ENCODE measurements at places on chromosomes 12 and 14. TPM values are rescaled to one million over a fixed set of nuclear protein-coding genes. Genes with fewer than 3 reads are reported as not detected.

The NR1H4 gene
- 20.5 TPM for total RNA-seq

The MRPL42 gene
- 82.8 TPM for total RNA-seq

The FOXG1 gene
- total RNA-seq = not detected

The POTEG gene
- total RNA-seq = not detected

The PLCZ1 gene
- not detected for total RNA-seq

GRCh38 chr12:101884174-101884573 is 6.8 kb downstream of the DRAM1 start:
- no peak for DNase-seq
- H3K4me3 ChIP-seq = no peak overlapping the region
- no peaks in the 10 kb centered on the region for H3K4me1 ChIP-seq
- no peaks in the 10 kb centered on the region for H3K27me3 ChIP-seq
- no peak overlapping the region for H3K27ac ChIP-seq

DNA sequence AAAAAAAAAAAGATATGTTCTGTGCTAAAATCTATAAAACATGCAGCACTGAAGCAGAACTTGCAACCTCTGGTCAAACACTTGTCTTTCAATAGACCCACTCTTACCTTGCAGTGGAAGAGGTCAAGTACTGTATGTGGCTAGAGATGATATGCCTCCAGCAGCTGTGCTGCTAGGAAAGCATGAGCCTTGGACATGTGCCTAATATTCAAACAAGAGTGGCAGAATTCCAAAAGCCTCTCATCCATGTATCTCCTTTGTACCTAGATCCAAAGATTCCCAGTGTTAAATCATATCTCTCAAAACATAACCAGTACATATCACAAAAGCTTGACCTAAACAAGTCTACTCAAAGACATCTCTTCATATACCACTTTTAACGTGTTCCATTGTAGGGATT is 105.0 kb upstream of the CPNE8 start:
- DNase-seq = no peak
- no peaks in the 10 kb centered on the region for H3K36me3 ChIP-seq
- H3K27ac ChIP-seq = no peak overlapping the region
- no peaks in the 10 kb centered on the region for H3K27me3 ChIP-seq
- no peaks in the 10 kb centered on the region for H3K4me1 ChIP-seq

- DNase-seq = no peak
- no peaks in the 10 kb centered on the region for H3K4me1 ChIP-seq
- H3K36me3 ChIP-seq = no peaks in the 10 kb centered on the region
- no peak overlapping the region for H3K27ac ChIP-seq
Measured at GRCh38 chr12:124157406-124157805, 137.5 kb upstream of the RFLNA start.

DNA sequence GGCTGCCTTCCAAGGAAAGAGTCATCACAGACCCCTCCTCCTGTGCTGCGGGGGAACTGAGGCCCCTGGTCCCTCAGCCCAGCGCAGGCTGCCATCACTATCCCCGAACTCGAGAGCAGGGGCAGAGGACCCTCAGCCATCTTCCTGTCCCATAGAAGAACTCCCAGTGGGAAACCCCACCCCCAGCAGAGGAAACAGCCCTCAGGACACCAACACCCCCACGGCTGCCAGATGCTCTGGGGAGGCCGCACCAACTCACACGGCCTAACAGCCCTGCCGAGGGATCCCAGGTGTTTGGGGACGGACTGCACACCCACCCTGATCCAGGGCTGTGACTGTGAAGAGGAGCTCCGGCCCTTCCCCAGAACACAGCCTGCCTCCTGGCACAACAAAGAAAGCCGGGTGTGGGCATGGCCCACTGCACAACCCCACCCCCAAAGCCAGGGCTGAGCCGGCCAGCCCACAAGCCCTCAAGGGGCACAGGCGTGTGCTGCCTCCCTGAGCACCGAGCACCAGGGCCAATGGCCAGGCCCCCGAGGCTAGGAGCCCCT is 16.3 kb upstream of the C14orf180 start:
- H3K27me3 ChIP-seq = no peaks in the 10 kb centered on the region
- no peaks in the 10 kb centered on the region for H3K36me3 ChIP-seq
- no peaks in the 10 kb centered on the region for H3K4me1 ChIP-seq
- H3K4me3 ChIP-seq = no peak overlapping the region
- no peak overlapping the region for H3K27ac ChIP-seq
- no peak for DNase-seq

DNA sequence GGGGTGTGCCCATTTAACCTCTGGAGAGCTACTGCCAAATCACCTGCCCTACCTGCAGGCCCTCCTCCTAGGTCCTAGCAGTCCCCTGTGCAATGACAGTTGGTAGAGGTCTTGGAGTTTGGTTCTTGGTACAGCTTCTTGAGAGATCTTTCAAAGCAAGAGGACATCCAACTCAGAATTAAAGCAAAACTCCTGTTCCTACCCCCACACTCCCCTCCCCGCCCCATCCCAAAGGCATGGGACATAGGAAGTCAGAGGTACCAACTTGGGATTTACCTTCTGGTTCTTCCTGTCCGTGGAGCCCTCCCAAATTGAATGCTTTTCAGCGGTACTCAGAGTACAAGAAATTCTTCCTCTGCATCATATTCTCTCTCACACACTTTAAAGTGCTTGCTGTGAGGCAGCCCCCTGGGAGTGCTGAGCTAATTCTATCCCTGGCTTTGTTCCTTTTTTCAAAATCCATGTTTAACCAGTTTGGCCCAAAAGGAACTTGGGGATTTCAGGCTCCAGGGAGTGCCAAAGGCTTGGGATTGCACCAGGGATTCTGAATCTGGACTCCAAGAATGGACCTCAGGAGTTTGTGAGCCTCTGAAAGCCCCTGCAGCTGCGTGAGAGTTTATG is 40.8 kb downstream of the GALNT16 start:
- no peak overlapping the region for H3K27ac ChIP-seq
- no peaks in the 10 kb centered on the region for H3K36me3 ChIP-seq
- no peaks in the 10 kb centered on the region for H3K4me1 ChIP-seq
- DNase-seq = no peak
- no peaks in the 10 kb centered on the region for H3K27me3 ChIP-seq

DNA sequence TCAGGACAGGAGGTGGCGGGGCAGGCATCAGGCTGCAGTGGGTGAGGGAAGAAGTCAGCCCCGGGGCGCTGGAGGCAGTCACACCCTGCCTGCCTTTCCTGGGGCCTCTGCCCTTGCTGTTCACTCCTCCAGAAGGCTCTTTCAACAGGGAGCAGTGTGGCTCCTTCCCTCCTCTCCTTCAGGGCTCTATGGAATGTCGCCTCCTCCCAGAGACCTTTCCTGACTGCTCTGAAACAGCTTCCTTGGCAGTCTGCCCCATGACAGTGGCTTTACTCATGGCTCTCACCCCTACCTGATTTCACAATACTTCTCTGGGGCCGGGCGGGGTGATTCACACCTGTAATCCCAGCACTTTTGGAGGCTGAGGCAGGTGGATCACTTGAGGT is 7.1 kb downstream of the RHOF start:
- no peaks in the 10 kb centered on the region for H3K36me3 ChIP-seq
- H3K4me1 ChIP-seq = peaks cover 6% of the 10 kb centered on the region
- H3K27ac ChIP-seq = peak overlapping the region; percentile 67
- H3K27me3 ChIP-seq = no peaks in the 10 kb centered on the region
- no peak overlapping the region for H3K4me3 ChIP-seq
- DNase-seq = peak; percentile 90

- no peaks in the 10 kb centered on the region for H3K4me1 ChIP-seq
- H3K27ac ChIP-seq = no peak overlapping the region
- H3K27me3 ChIP-seq = no peaks in the 10 kb centered on the region
- no peak for DNase-seq
Measured at GRCh38 chr12:69570000-69570516, 15.2 kb upstream of the CCT2 start.

GRCh38 chr14:100867631-100868315 is 35.7 kb downstream of the RTL1 start:
- no peak overlapping the region for H3K4me3 ChIP-seq
- no peaks in the 10 kb centered on the region for H3K36me3 ChIP-seq

GRCh38 chr12:81896771-81897170 is 137.6 kb upstream of the PPFIA2 start:
- H3K4me1 ChIP-seq = no peaks in the 10 kb centered on the region
- no peaks in the 10 kb centered on the region for H3K36me3 ChIP-seq
- H3K4me3 ChIP-seq = no peak overlapping the region
- H3K27me3 ChIP-seq = no peaks in the 10 kb centered on the region
- DNase-seq = no peak

DNA sequence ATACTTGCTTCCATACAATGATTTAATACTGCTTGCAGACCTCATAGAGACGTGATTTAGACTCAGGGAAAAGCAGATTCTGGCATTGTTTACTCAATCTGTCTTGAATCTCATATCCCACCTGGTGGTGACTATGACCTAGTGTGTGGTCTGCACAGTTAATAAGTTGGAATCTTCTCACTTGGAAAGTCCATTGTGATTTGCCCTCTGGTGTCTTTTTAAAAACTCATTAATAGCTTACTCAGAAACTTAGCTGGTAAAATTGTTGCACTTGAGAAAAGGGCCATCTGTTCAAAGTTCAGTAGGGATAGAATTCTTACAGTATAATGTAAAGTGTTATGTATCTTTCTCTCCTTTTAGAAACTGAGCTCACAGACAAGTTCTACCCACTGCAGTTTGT is 106.0 kb downstream of the PELI2 start:
- H3K27me3 ChIP-seq = no peaks in the 10 kb centered on the region
- H3K36me3 ChIP-seq = no peaks in the 10 kb centered on the region
- H3K4me3 ChIP-seq = no peak overlapping the region
- H3K27ac ChIP-seq = no peak overlapping the region

GRCh38 chr12:70645494-70646317 is 8.5 kb upstream of the PTPRB start:
- H3K4me3 ChIP-seq = no peak overlapping the region
- H3K27ac ChIP-seq = peak overlapping the region; percentile 35
- H3K27me3 ChIP-seq = no peaks in the 10 kb centered on the region
- peak; percentile 50 for DNase-seq
- H3K4me1 ChIP-seq = peaks cover 3% of the 10 kb centered on the region

GRCh38 chr12:34218193-34219045 is 196.1 kb downstream of the ALG10 start:
- H3K4me3 ChIP-seq = peak overlapping the region; percentile 26
- DNase-seq = peak; percentile 61
- no peak overlapping the region for H3K27ac ChIP-seq
